ENCODE measurements at places on chromosomes 1 and 21.

DNA sequence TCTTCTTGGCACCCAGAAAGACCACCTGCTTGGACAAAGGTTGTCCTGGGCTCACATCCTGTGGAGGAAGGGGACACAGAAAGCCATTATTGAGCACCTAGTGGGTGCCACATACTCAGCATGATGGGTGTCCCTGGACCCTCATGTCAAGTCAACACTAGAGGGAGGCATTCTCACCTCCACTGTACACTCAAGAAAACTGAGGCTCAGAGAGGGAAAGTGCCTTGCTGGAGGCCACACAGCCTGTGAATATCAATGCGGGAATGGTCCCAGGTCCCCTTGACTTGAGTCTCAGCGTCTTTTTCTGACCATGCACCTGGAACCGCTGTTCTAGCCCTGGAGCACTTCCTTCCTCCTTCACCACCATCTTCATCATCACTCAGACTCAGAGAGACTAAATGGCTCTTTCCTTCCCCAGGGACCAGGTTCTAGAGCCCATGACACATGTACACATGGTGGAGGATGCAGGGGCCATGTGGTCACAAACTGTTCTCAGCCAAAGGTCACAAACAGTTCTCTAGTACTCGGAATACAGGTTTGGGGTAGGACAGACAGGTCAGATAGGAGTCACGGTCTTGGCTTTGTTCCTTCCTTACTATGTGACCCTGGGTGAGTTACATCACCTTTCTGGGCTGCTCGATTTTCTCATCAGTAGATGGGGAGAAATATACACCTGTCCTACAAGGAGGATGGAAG is 89.2 kb upstream of the WNT4 start:
- DNase-seq, result no peak

- no peak for DNase-seq
Measured at GRCh38 chr21:15333951-15334350, 269.2 kb upstream of the NRIP1 start.

DNA sequence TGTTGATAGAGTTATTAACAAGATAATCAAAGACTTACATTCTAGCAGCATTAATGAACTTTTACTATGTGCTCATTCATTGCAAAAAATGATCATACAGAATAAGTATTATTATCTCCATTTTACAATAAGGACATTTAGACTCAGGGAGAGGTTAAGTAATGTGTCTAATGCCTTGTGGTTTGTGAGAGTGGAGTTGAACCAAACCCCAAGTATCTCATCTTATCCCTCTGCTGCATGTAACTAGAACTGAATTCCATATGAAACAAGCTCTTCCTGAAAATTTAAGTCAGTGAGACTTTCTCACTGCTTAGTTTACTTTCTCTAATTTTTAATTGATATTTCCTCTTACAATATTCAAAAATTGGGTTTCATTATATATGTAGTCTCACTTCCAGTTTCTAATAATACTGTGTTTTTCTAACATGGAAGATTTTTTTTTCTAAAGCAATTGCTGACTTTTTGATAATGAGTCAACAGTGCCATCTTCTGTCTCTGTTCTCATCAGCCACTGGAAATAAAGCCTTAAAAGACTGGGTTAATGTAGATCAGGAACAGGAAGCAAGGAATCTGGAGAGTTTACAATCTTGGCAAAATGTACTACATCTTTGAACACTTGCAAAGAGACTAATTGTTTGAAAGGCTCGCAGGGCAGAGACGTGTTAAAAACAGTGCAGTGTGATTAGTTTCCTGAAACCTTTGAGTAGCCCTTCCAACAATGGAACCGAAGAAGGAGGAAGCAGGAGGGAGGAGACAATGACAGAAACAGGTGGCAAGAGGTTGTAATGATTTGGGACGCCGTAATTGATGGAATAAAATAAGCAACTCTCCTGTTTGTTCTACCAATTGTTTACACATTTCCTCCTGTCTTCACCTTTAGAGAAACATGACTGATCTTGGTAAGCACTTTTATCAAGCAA is 567.6 kb downstream of the MRPL39 start:
- no peak for DNase-seq

- DNase-seq, result no peak
Measured at GRCh38 chr1:116360429-116361173, 12.4 kb upstream of the ATP1A1 start.

DNA sequence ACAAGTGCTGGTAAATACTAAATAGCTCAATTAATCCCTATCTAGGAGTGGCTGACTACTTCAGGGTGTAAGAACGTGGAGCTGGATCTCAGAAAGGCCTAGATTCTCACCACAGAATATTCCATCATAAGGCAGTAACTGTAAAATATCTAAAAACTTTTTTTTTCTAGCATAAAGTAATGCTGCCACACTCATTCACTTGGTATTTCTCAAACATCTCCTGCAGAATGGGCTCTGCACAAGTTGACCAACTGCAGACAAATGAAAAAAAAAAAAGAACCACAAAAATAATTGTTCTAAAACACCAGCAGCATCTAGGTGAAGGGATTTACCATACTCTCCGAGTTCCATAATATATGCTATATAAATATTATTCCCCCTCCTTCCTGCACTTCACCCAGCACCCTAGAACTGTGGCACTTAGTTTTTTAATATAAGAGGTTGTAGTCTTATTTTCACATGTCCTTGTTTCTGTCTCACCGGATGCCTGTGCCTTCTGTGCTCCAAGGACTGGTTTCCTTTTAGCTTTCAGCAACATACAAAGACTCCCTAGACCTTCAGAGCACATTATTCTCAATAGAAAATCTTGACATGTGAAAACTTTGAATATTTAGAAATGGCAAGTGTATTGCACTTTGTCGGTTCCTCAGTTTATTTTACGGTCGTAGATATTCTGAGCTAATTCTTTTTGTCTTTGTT is 8.9 kb downstream of the VSIG8 start:
- no peak for DNase-seq

DNA sequence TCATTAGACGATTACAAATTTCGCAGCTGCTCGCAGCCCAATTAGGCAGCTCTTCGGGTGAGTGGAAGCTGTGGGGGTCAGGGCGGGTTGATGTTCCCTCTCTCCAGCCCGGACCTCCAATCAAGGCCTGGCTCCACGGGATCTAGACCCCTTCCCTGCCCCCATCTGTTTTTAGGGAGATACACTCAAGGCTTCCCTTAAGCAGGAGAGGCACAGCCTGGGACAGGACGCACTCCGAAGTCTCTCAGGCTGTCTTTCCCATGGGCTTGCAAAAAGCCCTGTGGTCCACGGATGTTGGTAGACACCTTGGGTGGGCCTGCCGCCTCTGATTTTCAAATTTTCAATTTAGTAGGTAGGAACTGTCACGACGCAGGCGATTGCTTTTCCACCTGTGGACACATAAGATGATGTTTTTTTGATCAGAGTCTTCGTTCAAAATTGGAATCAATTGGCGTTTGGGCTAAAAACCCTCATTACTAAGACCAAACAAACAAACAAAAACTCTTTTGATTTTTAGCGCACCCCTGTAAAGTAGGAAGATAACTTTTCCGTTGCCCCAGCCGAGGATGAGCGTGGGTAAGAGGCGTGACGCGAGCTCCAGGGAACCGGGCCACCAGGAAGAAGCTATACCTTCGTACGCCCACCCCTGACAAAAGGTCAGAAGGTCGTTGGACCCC is 2.5 kb upstream of the LHX8 start:
- DNase-seq, result no peak

- no peak for DNase-seq
Measured at GRCh38 chr1:154944401-154945159, 8.1 kb upstream of the PMVK start.

GRCh38 chr21:35562876-35563275 is 497.4 kb downstream of the SETD4 start:
- DNase-seq, result no peak

DNA sequence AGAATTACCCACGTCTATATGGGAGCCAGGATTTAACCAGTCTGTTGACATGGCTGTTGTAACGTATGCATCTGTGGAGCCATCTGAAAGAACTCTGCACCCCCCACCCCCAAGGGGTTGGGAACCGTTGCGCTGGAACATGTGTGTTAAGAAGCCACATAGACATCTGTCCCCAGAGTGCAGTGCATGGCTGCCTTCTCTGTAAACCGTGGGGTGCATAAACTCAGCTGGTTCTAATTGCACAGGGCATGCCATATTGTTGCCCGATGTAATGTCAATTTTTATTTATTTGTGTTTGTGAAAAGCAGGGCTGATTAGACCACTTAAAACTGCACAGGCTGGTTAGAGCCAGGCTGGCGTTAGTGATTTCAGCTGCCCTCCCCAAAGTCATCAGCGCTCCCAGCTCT is 70.1 kb upstream of the ROR1 start:
- no peak for DNase-seq

DNA sequence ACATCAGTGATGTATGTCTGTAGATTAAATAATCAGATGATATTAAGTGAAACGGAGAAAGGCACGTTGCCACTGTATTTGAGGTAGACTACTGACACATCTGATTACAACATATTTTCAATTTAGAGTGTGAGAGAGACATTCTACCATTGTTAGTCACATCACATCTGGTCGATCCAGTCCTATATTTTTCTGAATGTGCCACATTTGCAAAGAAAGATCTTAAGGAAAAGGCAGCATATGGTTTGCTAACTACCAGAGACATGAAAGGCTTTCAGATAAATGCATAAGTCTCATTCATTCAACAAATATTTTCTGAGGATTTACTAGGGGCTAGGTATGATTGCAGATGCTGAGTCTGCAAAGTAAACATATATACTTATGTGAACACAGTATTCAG is 114.3 kb upstream of the RUNX1 start:
- no peak for DNase-seq

DNA sequence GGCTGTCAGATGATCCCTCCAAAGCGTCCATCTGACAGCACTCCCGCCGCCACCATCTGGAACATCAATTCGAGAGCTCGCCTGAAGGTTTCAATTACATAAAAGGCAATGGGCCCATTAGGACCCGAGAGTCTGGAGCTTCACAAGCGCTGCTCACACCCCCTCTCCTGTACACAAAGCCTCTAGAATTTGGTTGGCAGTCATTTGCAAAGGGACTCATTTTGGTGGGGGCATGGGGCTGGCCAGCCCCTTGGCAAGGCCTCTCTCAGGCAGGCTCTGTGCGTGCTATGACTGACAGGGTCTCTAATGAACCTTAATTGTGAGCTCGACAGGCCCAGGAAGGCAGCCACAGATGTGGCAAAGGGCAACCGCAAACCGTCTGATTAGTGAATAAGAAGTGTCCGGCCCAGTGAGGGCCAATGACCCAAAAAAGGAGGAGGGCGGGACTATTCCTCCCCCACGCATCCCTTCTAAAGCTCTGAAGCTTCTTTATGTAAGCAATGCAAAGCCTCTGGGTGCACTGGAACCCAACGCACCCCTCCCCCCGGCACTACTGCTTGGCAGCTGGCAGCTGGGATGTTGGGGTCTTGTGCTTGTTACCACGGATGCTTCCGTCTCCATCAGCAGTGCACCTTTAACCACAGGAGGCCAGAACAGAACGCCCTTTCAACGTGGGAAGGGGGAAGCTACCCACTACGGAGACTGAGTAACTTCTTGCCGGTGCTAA is 79.4 kb downstream of the CAPZB start:
- DNase-seq, result no peak

All from caudate nucleus (tissue), 63 donors.